Tongue (tissue), 3 donors: ENCODE measurements at places on chromosomes 12 and 14. TPM values are rescaled to one million over a fixed set of nuclear protein-coding genes. Genes with fewer than 3 reads are reported as not detected.
A peak's percentile ranks its signal among the peaks of the same experiment; 100 is the strongest.

DNA sequence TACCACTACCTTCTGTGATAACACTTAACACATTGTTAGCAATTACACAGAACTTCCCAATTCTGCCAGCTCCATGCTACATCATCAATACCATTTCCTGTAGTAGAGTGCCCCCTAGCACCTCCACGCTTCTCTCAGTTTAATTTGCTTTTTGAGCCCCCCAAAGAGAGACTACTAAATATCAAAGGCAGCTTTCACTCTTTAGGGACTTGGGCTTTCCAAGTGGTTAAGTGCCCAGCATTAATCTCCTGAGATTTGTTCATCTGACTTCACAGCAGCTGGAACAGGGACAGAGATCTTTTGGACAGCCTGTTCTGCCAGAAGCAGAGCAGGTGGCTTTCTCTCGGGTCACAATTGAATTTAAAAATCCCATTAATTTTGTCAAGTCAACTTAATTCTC is 954.9 kb downstream of the DIO2 start:
- DNase-seq = peak; percentile 72

The RHEBL1 gene
- 0.31 TPM for total RNA-seq

The RNASE7 gene
- total RNA-seq = 1.2 TPM

DNA sequence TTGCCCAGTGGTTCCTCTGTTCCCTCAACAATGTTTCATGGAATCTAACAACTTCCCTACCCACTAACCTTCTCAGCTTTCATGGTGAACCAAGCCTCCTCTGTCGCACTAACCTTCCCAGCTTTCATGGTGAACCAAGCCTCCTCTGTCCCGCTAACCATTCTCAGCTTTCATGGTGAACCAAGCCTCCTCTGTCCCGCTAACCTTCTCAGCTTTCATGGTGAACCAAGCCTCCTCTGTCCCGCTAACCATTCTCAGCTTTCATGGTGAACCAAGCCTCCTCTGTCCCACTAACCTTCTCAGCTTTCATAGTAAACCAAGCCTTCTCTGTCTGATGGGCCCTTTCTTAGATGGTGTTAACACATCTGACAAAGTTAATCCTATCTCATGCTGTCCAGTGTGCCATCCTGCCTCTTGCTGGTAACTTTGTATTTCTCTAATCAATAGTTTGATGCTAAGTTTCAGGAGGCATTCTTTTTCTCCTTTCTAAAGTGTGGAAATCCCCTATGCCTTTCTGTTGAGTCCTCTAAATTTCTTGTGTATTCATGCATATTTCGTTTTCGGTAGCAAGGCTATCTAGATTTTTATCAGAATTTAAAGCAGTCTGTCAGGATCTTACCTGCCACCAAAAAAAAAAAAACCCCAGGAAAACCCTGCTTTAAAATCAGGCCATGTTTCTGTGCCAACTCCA is 26.8 kb upstream of the KCNK13 start:
- DNase-seq = no peak

The PIK3C2G gene
- 3.6 TPM for total RNA-seq
